ENCODE measurements at places on chromosomes 7 and 10.

- DNase-seq = no peak
These were observed 50.2 kb downstream of the ELFN1 start for GRCh38 chr7:1720326-1720725.

DNA sequence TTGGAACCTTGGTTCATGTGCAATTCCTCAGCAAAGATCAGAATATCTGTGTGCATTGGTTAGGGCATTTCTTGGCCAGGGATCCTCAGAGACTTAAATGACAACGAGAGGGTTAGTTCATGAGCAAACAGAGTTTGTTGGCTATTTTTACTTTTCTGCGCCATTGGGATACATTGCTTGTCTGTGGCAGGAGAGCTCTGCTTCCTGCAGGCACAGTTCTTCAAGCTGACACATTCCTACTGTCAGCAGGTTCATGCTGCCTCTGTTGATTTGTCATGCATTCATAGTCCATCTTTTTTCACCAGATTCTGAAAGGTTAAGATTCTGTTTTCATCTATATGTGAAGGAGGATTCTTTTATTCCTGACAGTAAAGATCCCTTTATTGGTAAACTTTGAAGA is 139.4 kb downstream of the TMEM178B start:
- DNase-seq = no peak

DNA sequence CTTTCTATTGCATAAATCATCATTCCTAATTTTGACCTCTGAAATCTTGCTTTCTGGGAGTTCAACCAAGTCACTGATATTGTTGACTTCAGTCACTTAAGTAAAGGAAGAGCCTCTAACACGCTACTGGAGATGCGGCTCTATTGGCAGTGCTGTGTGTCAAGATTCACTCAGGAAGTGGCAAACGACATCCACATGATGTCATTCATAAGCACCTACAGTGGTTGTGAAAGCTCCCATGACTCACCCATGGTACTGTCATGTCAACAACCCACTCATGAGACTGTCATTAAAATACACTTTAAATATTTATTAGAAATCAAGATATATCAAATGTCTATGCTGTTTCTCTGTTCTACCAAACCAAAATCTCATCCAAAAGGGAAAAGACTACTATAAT is 52.5 kb upstream of the LHFPL3 start:
- DNase-seq = no peak

- peak; percentile 58 for DNase-seq
These were observed 158.2 kb downstream of the ARHGAP12 start for GRCh38 chr10:31770307-31770902.

DNA sequence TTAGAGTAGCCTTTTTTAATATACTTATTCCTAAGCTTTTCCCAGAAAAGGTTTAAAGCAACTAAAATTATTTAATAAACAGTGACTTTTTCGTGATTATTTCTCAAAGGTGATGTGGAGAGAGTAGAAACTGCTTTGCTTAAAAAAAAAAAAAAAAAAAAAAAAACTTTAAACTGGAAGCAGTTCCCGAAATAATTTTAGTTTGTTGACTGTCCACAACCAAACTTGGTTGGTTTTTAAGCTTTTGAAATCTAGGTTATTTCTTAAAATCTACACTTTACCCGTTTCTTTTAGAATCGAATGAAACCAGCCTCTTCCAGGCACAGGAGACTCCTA is 7.3 kb downstream of the SKAP2 start:
- no peak for DNase-seq

GRCh38 chr7:135508883-135509588 is 866 bp downstream of the CNOT4 start:
- peak; percentile 26 for DNase-seq

- DNase-seq = no peak
These were observed 360.4 kb upstream of the ZNF32 start for GRCh38 chr10:44008917-44009709.

DNA sequence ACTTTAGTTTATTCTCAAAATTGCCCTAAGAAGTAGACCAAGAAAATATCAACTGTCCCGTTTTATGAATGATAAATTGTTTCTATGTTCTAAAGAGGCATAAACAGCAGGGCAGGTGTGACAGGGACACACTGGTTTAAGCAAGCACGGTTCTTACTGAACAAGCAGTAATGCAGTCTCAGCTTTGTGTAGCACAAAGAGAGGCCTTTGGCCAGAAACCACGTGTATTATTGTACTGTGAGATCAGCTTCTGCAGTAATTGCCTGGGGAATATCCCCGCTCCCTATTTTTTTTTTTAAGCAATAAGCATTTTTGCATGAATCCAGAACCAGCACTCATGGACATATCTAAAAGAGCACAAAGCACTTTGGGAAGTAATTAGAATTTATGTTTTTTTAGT is 255.4 kb downstream of the WDR11 start:
- DNase-seq = no peak

GRCh38 chr7:23072048-23072447 is 33.5 kb upstream of the KLHL7 start:
- DNase-seq = peak; percentile 22

DNA sequence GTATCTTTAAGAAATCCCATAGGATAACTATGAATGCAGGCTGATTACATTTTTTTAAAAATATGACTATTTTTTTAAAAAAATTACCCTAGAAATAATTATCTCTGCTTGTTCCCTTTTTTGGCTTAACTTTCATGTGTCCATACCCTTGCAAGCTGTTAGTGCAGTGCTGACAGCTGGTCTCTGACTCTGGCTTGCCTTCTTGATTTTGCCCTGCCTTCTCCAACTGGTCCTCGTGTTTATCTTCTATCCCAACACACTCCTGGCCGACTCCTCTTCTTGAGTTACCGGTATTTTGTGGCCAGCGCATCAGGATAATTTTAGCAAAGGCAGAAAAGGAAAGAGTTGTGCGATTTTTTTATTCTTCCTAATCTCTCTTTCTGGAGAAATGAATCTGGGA is 111.7 kb upstream of the STARD3NL start:
- DNase-seq = no peak

DNA sequence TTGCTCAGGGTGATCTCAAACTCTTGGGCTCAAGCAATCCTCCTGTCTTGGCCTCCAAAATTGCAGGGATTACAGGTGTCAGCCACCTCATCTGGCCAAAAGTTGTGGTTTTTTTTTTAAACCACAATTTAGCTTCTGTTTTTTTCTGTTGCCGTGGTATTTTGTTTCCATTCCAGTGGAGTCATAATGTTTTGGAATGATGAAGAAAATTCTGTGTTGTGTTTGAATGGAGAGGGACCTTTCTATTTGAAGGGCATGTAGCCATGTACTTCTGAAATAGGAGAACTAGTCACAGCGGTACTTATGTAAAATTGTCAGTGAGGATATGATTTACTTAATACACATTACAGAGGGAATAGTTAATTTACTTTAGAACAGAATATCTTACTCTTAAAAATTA is 201.3 kb downstream of the ARL4A start:
- no peak for DNase-seq

- no peak for DNase-seq
These were observed 394.9 kb downstream of the HTR7 start for GRCh38 chr10:90462749-90463470.

- DNase-seq = no peak
These were observed 29.0 kb downstream of the AKR1C8 start for GRCh38 chr10:5155951-5156350.

DNA sequence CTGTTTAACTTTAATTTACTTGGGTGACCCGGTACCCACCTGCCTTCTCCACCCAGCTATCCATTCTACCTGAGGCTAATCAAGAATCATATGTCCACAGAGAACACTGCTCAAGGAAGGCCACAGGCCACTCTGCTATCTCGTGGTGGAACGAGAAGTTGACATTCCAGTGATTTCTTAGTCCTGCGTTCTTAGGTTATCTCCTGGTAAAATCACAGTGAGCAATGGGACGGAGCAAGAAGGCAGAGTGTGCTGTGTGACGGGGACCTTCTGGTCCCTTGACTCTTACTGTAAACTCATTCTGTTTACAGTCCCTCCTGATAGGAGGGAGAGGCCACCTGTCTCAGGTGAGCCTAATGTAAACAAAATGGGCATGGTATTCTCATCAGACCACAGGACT is 256.6 kb downstream of the TNS3 start:
- DNase-seq = no peak

DNA sequence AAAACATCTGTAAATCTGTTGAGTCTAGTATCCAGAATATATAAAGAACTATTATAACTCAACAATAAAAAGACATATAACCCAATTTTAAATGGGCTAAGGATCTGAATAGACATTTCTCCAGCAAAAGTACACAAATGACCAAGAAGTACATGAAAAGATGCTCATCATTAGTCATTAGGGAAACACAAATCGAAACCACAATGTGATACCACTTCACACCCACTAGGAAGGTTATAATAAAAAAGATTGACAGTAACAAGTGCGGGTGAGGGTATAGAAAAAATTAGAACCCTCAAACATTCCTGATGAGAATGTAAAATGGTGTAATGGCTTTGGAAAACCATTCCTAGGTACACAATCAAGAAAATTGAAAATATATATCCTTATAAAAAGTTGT is 4.1 kb downstream of the XPNPEP1 start:
- no peak for DNase-seq

DNA sequence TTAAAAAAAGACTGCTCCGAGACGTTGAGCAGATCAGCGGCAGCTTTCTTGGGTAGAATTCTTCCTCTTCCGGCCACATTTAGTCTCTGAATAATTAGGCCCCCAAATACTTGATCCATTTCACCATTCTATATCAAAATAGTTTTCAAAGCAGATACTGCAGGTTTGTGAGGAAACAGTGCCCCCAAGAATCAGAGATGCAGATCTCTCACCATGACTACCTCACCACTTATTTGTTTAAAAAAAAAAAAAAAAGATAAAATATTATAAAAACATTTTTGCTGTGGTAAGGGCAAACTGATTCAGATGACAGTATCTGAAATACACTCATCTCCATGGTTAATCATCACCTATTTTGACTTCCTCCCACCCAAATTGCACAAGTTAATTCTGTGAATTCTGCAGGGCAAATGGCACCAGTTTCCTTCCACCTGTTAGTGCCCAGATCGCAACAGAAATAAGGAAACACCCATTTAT is 210.4 kb downstream of the FAM107B start:
- DNase-seq = no peak

DNA sequence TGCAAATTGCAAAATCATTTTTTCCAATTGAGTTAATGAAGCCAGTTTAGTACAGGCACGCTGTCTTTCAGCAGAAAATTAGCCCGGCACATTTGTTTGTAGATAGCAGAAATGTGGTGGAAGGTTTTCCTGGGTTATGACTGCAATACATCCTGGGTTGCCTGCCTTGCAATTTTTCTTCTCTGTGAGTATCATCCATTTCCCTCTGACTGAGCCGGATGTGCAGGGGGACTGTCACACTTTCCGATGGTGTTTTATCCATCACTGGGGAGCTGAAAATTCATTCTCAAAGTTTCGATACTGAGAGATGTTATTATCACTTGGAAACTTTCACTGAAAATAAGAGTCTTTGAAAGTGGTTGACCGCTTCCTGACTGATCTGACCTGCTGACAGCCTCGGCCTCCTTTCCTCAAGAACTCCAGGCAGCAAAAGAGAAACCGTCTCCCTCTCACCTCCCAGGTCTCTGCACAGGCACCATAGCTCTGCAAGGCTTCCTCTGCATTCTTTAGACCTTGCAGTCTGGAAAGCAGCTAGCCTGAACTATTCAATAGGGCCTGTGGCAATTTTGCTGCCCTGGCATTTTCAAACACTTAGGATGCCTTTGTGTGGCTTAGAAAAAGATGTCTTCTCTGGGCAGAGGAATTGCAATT is 320.8 kb upstream of the NRP1 start:
- DNase-seq = no peak

DNA sequence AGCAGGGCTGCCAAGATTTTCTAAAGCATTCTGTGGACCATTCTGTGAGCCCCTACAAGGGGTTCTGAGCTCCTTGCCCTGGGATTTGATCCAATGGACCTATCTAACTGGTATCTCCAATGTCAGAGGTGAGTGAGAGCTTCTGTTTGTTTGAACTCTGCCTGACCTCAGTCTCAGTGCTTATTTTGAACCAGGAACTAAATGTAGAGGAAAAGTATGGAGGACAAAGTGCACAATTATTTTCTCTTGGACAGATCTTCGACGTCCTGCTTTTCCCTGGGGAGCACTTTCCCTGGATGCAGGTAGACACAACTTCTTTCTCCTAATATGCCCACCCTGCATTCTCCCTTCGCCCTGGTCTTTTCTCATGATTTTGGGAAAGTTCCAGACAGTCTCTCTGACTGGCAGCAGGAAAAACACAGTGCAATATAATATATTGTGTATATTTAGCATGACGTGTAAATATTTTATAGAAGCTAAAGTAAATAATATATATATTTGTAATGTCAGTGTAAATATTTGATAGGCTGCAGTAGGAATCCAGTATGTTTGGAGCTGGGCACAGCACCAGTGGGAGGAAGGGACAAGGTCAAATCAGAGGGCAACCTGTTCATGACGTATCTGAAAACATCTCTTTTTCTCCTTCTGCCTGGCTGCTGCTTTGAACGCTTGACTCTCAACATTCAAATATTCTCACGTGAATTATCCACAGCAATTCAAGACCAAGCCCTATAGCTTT is 184.0 kb upstream of the LYZL1 start:
- DNase-seq = no peak

GRCh38 chr7:108137040-108137439 is 6.9 kb upstream of the LAMB4 start:
- no peak for DNase-seq

GRCh38 chr10:96857301-96858012 is 25.4 kb downstream of the LCOR start:
- DNase-seq = no peak

- DNase-seq = peak; percentile 89
These were observed 163.4 kb downstream of the RAPGEF5 start for GRCh38 chr7:22193450-22193983.

DNA sequence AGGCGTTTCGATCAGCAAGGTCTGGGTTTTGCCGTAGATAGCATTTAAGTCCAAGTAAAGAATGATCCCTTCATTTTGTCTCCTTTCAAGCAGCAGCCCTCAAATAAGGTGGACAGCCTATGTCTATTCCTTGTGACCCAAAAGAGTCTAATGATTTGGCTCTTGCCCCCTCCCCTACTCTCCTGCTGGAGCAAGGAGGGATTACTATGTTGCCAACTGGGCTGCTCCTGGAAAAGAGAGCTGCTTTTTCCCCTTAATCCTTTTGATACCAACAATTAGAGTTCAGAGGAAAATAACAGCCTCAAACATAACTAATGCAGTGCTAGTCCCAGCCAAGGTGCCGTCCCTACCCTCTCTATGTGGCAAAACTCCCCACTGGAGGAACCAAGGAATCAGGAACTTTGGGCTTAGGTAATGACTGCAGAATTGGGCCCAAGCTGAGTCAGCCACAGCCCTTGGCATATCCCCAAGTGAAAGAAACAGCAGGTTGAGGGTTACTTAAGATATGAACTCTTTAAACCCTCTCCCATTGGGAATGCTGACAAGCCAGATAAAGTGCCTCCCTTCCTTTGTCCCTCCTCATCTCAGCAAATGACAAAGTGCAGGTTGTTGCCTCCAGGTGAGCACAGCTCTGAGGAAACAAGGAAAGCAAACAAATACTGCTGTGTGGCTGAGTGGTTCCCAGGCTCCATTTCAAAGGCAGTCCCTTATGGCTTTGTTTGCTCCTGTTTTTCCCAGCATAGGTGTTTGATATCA is 643.7 kb downstream of the INHBA start:
- peak; percentile 67 for DNase-seq

- DNase-seq = no peak
These were observed 44.3 kb downstream of the ZNF800 start for GRCh38 chr7:127348247-127348631.

- DNase-seq = no peak
These were observed 606.2 kb upstream of the TEX47 start for GRCh38 chr7:89401690-89402089.

GRCh38 chr10:4068629-4069028 is 283.6 kb upstream of the KLF6 start:
- no peak for DNase-seq

- DNase-seq = no peak
These were observed 724 bp downstream of the CFAP46 start for GRCh38 chr10:132941640-132942051.

All from GM23338 (cell line).